ENCODE measurements at places on chromosomes 2 and 18. TPM values are rescaled to one million over a fixed set of nuclear protein-coding genes. Genes with fewer than 3 reads are reported as not detected.
A peak's percentile ranks its signal among the peaks of the same experiment; 100 is the strongest.

PHOSPHO2 gene
- 1.8 TPM for total RNA-seq

DNA sequence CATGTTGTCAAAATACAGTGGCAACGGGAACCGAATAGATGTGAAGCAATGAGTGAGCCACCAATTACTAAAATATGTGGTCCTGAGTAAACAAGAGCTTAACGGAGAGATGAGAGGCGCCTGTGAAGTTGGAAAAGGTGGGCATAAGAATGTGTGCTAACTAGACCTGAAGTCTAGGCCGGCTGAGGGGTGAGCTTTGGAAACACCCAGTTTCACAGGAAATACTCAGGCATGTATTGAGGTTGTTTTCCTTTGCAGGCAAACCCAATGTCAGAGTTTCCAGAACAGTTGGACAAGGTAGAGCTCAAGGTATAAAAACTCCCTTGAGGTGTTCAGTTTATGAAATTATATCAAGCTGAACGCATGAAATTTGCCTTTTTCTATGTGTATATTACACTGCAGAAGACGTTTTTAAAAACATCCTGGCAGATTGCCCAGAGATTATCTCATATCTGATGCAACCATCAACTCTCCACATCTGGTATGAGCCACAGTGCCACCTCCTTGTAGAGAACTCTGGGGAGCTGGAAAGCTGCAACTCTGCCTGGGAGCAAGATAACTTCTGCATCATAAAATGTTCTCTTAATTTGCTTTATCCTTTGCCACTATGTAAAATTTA lies 3.9 kb upstream of the WDSUB1 start:
- DNase-seq: peak; percentile 71

- no peak for DNase-seq
Measured at GRCh38 chr2:44551497-44551896, 189.8 kb downstream of the CAMKMT start.

TM4SF20 gene
- 0.31 TPM for total RNA-seq

TNS1 gene
- 140 TPM for total RNA-seq

DNA sequence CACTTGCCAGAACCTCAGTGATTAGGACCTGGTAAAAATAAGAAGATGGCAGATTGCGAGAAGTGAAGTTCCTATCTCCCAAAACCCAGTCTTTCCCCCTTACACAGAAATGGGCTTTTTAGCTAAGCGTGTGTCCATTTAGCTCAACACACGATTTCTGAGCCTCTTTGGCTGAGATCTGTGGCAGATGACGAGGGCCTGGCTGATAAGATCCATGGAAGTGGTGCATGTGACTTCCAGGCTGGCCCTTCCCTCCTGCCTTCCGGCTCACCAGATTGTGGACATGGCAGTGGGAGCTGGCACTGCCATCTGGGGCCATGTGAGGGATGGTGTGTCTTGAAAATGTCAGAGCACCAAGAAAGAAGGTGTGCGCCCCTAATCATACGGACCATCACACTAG lies 41.0 kb upstream of the ZFP36L2 start:
- DNase-seq: no peak

DNA sequence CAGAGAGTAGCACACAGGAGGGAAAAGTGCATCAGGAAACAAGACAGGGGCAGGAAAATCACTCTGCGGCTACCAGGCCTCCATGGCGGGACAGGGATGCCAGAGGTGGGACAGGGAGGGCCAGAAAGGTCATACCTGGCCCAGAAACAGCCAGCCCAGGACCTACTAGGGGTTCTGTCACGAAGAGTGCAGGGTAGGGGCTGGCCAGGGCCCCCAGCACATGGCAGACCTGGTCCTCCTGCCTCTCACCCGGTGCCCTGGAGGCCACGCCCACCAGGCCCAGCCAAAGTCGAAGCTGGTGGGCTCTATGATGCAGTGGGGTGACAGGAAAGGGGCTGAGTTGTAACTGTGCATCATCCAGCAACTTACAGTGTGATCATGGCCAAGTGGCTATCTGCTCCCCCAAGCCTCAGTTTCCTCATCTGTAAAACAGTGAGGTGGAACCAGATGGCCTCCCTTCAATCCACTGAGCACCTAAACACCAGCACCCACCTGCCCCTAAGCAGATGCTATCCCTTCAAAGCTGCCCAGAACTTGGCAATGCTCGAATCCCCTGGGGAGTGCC lies 10.6 kb downstream of the CYP26B1 start:
- no peak for DNase-seq

TNFRSF11A gene
- total RNA-seq: not detected

DNA sequence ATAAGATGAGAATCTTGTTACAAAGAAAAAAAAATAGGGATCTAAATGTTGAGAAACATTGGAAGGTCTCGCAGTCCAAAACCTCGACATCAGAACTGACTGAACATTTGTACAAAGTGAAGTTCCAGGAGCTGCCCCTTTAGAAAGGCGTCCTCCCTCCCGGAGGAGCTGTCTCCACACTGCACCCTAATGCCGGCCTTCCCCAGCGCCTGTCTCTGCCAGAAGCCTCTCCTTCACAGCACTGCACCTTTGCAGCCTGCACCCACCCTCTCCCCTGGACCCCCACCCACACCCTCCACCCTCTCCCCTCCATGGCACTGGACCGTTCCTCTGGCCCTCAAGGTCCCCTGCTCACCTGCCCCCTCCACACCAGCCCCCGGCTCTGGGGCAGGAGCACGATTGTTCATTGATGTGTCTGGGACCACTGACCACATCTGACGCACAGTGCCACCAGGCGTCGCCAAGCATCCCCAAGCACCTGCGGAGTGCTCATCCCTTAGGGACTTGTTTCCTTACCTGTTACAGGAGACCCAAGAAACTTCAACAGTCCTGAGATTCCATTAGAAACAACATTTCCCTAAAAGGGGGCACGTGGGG lies 90.3 kb upstream of the SNTG2 start:
- DNase-seq: no peak

DNA sequence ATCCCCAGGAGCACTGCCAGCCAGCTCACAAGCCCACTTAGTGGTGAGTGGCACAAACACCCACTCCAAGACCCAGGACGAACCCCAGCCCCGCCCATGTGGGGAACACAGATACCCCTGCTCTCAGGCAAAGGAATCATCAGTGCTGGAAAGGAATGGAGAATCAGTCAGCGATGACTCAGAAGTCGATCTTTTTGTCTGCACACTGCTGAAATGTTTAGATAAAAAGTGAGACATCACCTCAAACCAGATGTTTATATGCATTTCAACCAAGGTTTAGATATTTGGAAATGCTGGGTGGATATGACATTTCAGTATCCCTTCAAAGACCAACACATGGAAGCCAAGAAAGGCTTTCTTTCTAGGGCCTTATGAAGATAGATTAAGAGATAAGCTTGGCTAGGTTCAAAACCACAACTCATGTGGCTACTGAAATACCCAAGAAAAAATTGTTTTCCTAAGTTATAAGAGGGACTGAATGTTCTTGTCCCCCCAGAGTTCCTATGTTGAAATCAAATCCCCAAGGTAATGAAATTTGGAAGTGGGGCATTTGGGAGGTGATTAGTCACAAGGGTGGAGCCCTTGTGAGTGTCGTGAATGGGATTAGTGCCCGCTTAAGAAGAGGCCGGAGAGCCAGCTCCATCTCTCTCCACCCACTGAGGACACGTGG lies 43.7 kb downstream of the POU3F3 start:
- no peak for DNase-seq

GRCh38 chr2:147846412-147847081 lies 1.7 kb downstream of the ACVR2A start:
- DNase-seq: no peak

GRCh38 chr2:188892636-188893035 lies 81.5 kb upstream of the COL3A1 start:
- no peak for DNase-seq

GRCh38 chr2:8152392-8153257 lies 529.2 kb upstream of the ID2 start:
- no peak for DNase-seq

DNA sequence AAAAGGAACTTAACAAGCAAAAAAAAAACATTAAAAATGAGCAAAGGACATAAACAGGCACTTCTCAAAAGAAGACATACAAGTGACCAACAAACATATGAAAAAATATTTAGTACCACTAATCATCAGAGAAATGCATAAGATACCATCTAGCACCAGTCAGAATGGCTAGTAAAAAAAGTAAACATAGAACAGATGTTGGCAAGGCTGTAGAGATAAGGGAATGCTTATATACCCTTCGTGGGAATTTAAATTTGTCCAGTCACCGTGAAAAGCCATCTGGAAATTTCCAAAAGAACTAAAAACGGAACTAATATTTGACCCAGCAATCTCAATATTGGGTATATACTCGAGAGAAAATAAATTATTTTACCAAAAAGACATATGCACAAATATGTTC lies 1751.3 kb upstream of the LRRTM1 start:
- DNase-seq: no peak
